Osteocyte (in vitro differentiated cells): ENCODE measurements at places on chromosomes 3 and 15.

- DNase-seq = no peak
Measured at GRCh38 chr15:80474224-80475215, 70.3 kb downstream of the ARNT2 start.

- DNase-seq = no peak
Measured at GRCh38 chr15:92653366-92653765, 2.2 kb downstream of the FAM174B start.

DNA sequence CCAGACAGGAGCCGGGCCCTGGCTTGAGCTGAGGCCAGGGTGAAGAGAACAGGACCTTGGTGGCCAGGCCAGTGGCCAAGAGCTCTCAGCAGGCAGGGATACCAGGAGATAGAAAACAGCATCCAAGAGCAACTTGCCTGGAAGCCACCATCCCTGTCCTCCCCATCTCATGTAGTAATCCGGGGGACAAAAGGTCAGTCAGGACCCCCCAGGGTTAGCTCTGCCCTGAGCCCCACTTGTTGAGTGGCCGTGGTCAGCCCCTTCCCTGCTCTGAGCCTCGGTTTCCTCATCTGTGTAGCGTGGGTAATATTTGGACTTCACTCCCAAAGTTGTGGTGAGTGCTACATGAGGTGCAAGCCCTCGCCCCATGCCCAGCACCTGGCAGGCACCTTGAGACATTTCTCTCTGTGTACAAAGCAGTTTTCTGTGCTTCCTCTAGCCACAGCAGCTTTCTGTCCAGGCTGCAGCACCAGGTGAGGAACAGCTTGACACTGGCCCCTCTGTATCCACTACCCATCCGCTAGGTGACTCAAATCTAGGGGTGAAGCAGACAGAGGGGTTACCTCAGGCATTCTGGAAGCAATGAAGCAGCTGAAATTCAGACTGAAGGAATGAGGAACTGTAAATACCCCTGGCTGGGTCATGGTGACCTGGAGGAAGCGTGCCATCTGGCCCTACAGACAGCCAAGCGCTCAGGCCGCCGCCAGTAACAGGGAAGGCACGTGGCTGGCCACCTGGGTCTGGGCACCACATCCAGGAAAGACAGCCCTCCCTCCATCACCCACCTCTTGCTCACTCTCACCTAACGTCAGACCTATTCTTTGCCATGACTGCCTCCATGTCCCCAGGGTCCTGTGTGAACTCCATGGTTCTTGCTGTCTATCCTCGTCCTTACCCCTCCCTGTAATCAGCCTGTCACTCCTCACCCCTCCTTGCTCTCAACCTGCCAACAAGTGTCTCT, 6.7 kb downstream of the CISH start:
- DNase-seq = no peak

GRCh38 chr3:41630708-41631107, 331.2 kb downstream of the ULK4 start:
- DNase-seq = no peak

DNA sequence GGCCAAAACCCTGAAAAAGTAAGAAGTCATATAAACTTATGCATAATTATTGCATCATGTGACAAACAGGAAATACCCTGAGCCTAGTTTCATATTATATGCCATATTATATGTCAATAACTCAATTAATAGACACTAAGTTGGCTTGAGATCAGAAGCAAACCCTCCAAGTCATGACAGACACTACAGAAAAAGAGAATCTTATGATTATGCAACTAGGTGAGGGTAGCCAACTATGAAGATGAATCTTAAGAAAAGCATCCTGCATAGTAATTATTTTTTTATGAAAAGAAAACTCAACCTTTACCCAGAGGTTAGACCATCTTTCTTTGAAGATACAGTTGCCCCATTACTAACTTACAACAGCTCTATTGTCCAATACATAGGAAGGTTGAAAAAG, 192.4 kb upstream of the VEPH1 start:
- no peak for DNase-seq

DNA sequence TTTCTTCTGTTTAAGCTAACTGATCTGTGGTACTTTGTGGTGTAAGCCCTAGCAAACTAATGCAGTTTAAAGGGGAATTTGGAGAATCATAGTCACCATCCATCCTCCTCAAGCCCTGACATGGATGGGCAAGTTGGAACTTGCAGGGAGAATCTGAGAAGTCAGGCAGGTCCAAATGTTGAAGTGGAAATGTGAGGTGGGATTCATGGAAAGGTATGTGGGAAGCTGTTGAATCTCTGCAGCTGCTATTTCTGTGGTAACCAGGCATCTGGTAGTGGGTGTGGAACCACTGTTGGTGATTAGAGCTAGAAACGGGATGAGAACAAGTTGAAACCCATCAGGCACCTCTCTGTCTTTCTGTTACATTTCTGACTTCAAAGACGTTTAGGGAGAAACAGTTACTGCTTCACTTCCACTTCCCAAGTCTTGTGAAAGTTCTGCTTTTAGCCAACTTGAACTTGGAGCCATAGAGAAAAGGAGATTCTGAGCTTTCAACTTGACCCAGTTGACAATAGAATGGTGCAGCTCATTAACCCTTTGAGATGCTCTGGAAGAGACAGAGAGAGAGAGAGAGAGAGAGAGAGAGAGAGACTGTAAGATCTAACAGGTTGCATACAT, 38.1 kb upstream of the NMNAT3 start:
- no peak for DNase-seq

GRCh38 chr3:157285141-157285540, 125.2 kb upstream of the CCNL1 start:
- DNase-seq = no peak

- DNase-seq = no peak
Measured at GRCh38 chr3:171803044-171803443, 7.2 kb downstream of the PLD1 start.

GRCh38 chr3:125052624-125053303, 3.0 kb downstream of the HEG1 start:
- no peak for DNase-seq

- no peak for DNase-seq
Measured at GRCh38 chr3:189626286-189626685, 4.9 kb upstream of the TP63 start.

GRCh38 chr3:131075632-131076328, 49.1 kb downstream of the NEK11 start:
- DNase-seq = no peak

DNA sequence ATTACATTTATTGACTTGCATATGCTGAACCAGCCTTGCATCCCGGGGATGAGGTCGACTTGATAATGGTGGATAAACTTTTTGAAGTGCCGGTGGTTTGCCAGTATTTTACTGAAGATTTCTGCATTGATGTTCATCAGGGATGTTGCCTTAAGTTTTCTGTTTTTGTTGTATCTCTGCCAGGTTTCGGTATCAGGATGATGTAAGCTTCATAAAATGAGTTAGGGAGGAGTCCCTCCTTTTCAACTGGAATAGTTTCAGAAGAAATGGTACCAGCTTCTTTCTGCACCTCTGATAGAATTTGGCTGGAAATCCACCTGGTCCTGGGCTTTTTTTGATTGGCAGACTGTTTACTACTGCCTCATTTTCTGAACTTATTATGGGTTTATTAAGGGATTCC, 250.8 kb downstream of the TBC1D5 start:
- no peak for DNase-seq

DNA sequence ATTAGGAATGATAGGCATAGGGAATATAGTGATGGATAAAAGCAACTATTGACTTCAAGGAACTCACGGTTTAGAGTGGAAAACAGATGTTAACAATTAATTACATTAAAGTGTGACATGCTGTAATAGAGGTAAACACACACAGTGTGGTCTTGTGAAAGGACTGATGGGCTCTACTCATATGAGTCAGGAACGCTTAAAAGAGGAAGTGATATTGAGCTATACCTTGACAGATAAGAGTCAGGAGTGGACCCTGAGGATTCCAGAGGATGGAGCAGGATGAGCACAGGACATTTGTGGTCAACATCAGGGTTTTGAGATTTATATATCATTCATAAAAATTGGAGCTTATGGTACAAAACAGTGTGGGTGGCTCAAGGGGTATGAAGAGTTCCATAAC, 11.0 kb downstream of the EXOG start:
- DNase-seq = no peak
